ENCODE measurements at places on chromosomes 16 and 17. TPM values are rescaled to one million over a fixed set of nuclear protein-coding genes. Genes with fewer than 3 reads are reported as not detected.

The KCNJ2 gene
- 0.59 TPM for total RNA-seq

The MPP3 gene
- total RNA-seq = 5.5 TPM

The MAPT gene
- 2.4 TPM for total RNA-seq

The AMZ2 gene
- total RNA-seq = 66.4 TPM

The GAS7 gene
- 14.5 TPM for total RNA-seq

The MC1R gene
- total RNA-seq = 2.0 TPM

The SDF2 gene
- 43.6 TPM for total RNA-seq

The HEATR9 gene
- total RNA-seq = not detected

The DOC2B gene
- 4.0 TPM for total RNA-seq

The METTL22 gene
- total RNA-seq = 56.7 TPM

The C16orf96 gene
- total RNA-seq = 1.6 TPM

The KRTAP2-2 gene
- total RNA-seq = not detected

The AXIN2 gene
- total RNA-seq = 33.4 TPM

The STH gene
- total RNA-seq = not detected

The AGRP gene
- not detected for total RNA-seq

The HSD17B2 gene
- not detected for total RNA-seq

The NPIPB8 gene
- total RNA-seq = not detected

The KRT32 gene
- not detected for total RNA-seq
